ENCODE measurements at places on chromosomes 4 and X.

DNA sequence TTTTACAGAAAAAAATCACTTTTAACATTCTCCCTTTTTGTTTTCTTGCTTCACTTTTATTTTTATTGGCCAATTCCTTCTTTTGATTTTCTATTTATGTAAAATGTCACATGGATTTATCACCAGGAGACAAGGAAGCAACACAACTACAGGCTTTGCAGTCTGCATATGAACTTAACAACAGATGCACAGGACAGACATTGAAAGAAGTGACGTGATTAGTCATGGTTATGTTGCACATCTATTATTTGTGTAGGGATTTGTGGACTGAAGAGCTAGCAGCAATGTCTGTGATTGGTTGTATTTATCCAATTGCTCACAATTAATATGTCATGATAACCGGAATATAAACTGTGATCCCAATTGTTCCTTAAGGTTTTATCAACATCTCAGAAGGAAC, 147.8 kb upstream of the KLF3 start:
- DNase-seq, result no peak

GRCh38 chr4:125702406-125702805, 387.7 kb downstream of the FAT4 start:
- DNase-seq, result no peak

DNA sequence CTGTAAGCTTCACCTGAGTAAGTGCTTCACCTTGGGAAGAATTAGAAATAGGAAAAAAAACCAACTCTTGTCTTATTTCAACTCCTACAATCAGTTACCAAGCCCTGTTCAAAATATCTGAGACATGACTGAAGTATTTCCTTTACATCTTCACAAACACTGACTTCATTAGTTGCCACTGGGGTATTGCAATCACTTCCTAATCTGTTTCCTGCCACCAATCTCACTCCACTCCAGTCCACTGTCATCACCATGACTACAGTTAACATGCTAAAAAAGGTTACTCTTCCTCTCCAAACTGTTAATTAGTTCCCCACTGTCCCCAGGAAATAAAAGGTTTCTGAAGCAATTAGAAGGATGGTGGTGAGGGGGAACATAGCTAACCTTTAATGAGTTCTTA, 3.3 kb upstream of the SUPT20HL1 start:
- DNase-seq, result peak; percentile 18

DNA sequence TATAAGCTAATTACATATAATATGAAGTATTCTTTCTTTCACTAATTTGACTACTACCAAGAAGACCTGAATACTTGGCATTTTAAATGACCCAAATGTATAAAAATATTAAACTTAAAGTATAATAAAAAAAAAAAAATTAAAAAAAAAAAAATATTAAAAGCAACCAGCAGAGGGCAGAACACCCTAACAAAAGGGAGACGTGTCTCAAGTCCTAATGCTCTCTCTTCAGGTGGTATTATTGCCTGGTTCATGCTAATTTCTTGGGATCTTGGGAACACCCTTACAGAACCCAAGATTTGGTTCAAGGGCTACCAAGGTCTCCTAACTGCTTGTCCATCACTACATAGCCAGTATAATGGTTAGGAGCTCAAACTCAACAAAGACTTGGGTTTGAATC, 754.8 kb downstream of the RAB28 start:
- DNase-seq, result peak; percentile 48

DNA sequence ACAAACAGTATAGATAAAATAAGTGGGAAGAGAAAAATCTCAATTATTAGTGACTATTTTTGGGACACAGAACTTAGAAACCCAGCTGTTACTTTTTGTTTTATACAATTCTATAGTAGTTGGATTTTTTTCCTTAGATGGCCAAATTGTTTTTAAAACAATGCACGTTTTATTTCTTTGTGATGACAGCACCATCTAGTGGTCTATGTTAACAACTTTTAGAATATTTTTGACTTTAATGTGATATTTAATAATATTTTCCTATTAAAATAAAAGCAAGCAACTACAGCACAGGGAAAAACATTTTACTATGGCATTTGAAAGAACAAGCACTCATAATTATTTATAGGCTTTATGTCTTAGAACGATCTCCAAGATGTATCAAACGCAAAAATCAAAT, 5.6 kb upstream of the SMIM31 start:
- DNase-seq, result peak; percentile 57

GRCh38 chr4:83962492-83962891, 426.6 kb downstream of the GPAT3 start:
- no peak for DNase-seq

- peak; percentile 16 for DNase-seq
These were observed 148.0 kb upstream of the SLC7A11 start for GRCh38 chr4:138389976-138390685.

GRCh38 chr4:155307731-155308277, 69.0 kb downstream of the MAP9 start:
- no peak for DNase-seq

GRCh38 chr4:25993395-25994185, 79.6 kb downstream of the SMIM20 start:
- DNase-seq, result peak; percentile 43

DNA sequence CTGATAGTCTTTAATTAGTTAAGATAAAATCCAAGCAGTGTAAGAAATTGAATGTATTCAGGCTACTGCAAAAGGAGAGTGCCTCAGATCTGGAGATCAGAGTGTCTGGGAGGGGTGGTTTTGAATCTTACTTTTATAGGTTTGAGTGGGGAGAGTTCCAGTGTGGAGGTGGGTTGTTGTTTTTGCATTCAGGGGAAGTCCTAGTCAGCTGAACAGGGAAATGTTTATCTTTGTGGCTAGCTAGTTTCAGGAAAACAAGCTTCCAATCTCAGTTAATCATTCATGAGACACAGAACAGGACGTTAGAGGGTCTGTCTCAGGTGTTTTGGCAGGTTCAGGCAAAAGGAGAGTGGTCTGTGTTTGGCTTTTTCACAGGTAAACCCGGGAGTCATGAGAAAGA, 26.0 kb downstream of the ZNF81 start:
- no peak for DNase-seq

DNA sequence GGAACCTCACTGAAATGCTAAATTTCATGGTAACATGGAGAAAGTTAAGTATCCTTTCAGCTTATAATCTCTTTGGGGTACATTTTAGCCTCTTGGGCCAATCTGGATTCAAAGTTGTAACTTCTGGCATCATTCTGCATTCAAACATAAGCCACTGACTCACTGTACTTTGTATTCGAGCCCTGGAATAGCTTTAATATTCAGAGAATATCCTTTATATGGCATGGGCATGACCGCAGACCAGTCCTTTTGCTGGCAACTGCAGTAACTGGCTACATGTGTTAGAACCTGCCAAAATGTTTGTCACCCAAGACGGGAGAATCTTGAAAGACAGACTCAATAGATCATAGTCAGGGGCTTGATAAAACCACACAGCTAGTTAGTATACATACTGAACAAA, 3.3 kb downstream of the GASK1B start:
- no peak for DNase-seq

DNA sequence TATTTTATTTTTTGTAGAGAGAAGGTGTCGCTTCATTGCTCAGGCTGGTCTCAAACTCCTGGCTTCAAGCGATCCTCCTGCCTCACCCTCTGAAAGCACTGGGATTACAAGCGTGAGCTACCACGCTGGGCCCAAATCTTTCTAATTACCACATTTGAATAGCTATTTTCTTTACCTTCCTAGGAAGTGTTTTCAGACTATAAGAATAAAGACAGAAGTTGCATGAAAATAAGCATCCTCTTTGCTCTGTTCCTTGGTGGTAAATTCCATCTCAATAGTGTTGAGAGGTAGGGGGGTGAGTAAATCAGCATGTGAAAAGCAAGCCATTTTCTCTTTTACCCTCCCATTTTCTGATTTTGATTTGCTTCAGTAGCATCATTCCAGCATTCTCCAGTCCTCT, 122.4 kb downstream of the LARP7 start:
- DNase-seq, result no peak

- no peak for DNase-seq
These were observed 23.2 kb downstream of the PSAPL1 start for GRCh38 chr4:7411491-7411890.

GRCh38 chr4:150363721-150364688, 217.9 kb upstream of the MAB21L2 start:
- DNase-seq, result no peak

DNA sequence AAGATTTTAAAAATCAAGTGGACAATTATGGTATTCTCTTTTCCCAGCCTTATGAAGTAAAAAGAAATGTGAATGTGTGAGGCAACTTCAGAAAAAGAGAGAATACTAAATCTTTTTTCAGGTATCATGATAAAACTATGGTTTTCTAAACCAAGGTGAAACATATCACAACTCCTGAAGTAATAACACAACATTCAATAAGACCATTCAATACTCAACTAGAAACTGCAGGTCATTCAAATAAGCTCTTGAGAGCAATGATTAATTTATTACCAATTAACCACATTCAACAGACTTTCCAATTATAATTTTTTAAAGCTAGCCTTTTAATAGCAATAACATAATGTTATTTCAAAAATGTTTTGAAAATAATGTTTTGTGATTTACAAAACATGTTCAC, 35.8 kb downstream of the SLC10A7 start:
- DNase-seq, result no peak

DNA sequence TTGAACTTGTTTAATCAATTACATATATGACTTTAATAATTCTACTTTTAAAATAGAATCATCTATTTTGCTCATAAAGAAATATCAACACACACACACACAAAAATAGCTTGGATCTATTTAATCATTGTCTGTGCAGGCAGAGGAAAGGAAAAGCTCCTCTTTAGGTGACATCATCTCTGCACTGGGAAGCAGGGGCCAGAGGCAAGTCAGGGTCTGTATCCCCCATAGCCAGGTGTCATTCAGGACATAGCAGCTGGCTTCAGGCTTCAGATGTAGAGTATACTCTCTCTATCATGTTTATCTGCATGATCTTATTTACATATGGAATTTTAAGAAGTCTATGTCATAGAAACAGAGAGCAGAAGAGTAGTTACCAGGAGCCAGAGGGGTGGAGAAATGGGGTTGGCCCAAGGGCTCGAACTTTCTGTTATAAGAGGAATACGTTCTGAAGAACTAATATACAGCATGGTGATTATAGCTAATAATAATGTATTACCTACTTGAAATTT, 110.4 kb upstream of the LDB2 start:
- no peak for DNase-seq

GRCh38 chr4:13833171-13833804, 205.8 kb upstream of the BOD1L1 start:
- no peak for DNase-seq

DNA sequence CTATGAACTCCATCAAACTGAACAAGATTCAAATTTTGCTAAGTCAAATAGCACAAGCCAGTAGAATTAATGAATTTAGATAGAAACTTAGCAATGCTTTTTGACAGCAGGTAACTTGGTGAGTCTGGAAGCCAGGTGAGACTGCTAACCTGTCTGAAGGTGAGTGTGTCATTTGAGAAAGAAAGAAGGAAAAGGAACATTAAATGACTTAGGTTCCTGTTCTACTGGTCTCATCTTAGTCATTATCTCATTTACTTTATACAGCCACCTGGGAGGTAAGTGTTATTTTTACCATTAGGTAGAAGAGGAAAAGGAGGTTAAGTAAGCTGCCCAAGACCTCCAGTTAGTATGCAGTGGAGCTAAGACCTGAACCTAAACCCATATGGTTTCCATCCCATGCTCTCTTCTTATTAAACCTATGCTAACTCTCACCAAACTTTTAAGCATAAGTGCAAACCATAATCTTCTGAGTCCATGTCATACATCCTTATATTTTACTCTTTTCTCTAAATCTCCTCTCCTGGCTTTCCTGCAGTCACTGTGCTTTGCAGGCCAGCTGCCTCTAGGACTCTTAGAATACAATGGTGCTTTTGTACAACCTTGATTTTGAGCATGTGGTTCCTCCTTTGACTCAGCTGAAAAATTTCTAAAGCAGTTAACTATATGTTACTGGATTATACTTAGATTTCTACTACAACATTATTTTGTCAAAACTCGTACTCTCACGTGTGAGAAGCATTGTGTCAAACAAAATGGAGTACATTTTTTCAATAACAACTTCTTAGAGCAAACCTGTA, 68.5 kb downstream of the ATP10D start:
- DNase-seq, result no peak

GRCh38 chr4:113083346-113083745, 33.9 kb downstream of the ANK2 start:
- no peak for DNase-seq

GRCh38 chr4:82138374-82138773, 235.4 kb downstream of the HNRNPD start:
- DNase-seq, result no peak

DNA sequence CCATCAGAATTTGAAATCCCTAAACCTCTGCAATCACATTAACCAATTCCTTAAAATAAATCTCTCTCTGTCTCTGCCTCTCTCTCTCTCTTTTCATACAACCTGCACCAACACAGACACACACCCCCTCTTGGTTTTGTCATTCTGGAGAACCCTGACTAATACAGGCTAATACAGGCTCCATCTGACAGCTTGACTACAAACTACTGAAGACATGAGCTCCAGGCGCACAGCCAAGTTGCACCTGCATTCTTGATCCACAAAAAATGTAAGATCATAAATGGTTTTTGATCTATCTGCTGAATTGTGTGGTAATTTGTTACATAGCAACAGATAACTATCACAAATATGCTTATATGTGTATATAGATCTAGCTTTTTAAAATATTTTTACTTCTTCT, 2414.2 kb downstream of the PCDH7 start:
- DNase-seq, result no peak

GRCh38 chr4:108829966-108830492, 67.2 kb upstream of the ETNPPL start:
- DNase-seq, result no peak

DNA sequence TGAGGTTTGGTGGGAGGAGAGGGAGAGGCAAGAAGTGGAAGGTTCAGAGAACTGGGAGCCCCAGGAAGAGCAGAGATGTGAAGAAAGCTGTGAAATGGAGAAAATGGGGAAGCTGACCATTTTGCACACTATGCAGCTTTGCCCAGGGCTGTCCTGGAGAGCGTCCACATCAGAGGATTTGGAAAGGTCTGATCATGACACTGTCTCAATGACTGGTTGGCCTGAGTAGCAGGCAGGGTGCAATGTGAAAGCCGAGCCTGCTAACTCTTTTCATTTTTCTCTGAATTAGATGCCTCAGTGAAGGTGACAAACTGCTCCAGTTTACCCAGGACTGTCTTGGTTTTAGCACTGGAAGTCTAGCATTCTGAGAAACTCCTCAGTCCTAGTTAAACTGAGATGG, 330.1 kb upstream of the RPS6KA3 start:
- DNase-seq, result no peak

- no peak for DNase-seq
These were observed 103.0 kb downstream of the PPEF1 start for GRCh38 chrX:18810416-18810815.

DNA sequence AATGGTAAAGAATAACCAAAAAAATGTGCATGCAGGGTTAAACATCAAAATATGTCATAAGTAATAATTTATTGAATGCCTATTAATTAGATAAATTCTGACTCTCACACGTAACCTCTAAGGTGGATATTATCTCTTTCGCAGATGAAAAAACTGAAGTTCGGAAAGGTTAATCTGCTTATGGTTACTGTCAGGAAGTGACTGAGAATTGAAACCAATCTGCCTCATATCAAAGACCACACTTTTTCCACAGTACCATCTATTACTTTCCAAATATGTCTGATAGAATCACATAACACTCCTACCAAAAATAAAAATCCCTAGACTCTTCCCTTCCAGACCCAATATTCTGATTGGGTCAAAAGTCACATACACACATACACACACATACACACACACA, 6.2 kb downstream of the CHIC2 start:
- no peak for DNase-seq

- no peak for DNase-seq
These were observed 120.7 kb downstream of the NKX6-1 start for GRCh38 chr4:84378356-84378755.

Data from hematopoietic multipotent progenitor cell treated with erythropoietin and hydrocortisone succinate and interleukin-3 and kit ligand, for 4 days (in vitro differentiated cells).